ENCODE measurements at places on chromosomes 16 and 17.
A peak's percentile ranks its signal among the peaks of the same experiment; 100 is the strongest.

GRCh38 chr17:80251966-80252365 lies 8.7 kb upstream of the RNF213 start:
- peak overlapping the region; percentile 6 for H3K27ac ChIP-seq
- H3K36me3 ChIP-seq, result no peaks in the 10 kb centered on the region
- no peak for DNase-seq

- 0 out of 2 replicates have a peak, but pooled peaks cover 3% of the 10 kb centered on the region for H3K36me3 ChIP-seq
- H3K27me3 ChIP-seq, result no peaks in the 10 kb centered on the region
- H3K4me1 ChIP-seq, result no peaks in the 10 kb centered on the region
Observed at GRCh38 chr17:82889496-82890338, 49.9 kb upstream of the ZNF750 start.

- DNase-seq, result no peak
- H3K27me3 ChIP-seq, result no peaks in the 10 kb centered on the region
- H3K27ac ChIP-seq, result no peak overlapping the region
Observed at GRCh38 chr16:80759419-80760162, 44.8 kb downstream of the CDYL2 start.

DNA sequence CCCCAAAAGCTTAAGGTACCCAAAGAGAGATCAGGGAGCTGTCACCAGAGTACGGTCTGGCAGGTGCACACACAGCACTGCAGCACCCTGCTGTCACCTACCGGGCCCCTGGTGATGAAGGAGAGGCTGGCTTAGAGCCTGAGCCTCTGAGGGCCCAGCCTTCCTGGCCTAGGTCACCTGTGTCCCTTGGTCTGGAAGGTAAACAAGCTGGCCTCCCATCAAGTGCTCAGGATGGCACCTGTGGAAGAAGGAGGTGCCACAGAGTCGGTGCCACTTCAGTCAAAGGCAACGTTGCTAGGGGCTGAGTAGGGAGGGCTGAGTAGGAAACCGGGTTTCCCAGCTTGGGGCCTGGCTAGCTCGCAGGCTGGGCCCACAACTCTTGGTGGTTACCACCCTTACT lies 70.7 kb downstream of the COG7 start:
- H3K36me3 ChIP-seq, result no peaks in the 10 kb centered on the region
- 0 out of 2 replicates have a peak, but pooled peaks cover 4% of the 10 kb centered on the region for H3K4me1 ChIP-seq
- H3K4me3 ChIP-seq, result no peak overlapping the region
- H3K27me3 ChIP-seq, result no peaks in the 10 kb centered on the region
- H3K27ac ChIP-seq, result no peak overlapping the region

DNA sequence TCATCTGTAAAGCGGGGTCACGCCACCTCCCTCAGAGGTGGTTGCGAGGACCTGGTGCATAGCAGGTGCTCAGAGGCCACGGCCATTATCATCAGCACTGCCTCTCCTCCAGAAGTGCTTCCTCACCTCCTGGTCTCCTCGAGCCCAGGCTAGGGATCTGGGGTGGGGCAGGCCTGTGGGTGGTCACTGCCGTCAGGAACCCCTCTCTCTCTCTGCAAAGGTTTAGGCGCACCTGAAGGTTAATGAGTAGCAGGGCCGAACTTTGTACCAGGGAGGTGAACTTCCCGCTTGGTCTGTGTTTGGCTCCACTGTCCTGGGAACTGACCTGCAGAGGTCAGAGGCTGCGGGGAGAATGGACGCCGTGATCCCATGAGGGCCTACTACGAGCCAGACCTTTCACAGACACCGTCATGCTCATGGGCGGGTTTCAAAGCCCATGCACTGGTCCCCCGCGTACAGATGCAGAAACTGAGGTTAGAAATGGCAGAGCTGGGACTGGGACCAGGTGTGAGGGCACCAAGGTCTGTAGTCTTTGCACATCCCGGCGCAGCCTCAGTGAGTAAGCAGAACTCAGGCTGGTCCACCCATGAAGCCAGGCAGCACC lies 13.8 kb downstream of the JUP start:
- peak overlapping the region; percentile 79 for H3K27ac ChIP-seq
- H3K27me3 ChIP-seq, result no peaks in the 10 kb centered on the region
- H3K4me1 ChIP-seq, result peaks cover 52% of the 10 kb centered on the region
- 0 out of 2 replicates have a peak overlapping the region, but pooled peaks have one; percentile 13 for H3K4me3 ChIP-seq

- peak overlapping the region; percentile 3 for H3K4me3 ChIP-seq
- no peaks in the 10 kb centered on the region for H3K27me3 ChIP-seq
- peak; percentile 10 for DNase-seq
- H3K4me1 ChIP-seq, result peaks cover 42% of the 10 kb centered on the region
- H3K36me3 ChIP-seq, result no peaks in the 10 kb centered on the region
- peak overlapping the region; percentile 27 for H3K27ac ChIP-seq
Observed at GRCh38 chr17:57341611-57342540, 85.6 kb downstream of the MSI2 start.

DNA sequence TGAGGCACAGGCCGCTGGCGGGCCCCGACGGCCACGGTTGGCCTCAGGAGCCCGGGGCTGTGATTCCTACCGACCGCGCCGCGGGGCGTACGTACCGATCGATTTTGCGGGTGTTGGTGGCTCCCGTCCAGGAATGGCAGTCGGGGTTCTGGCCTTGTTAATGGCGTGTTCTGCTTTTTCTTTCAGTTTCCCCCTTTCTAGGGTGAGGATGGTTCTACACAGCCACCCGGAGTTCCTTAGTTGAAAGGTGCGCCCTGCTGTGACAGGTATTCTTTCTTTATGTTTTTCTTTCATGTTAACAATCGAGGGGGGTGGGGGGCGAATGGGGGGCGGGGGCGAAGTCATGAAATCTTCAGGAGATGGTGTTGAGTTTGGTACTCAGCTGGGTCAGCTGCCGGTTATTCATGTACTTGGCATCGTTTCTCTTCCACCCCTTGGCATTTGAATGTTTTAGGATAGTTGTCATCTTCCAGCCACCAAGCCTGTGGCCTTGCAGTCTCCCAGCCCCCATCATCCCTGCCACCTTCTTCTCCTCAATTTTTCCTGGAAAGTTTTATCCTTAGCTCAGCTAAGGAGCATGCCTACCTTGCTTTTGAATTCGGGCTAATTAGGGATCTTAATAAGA lies 802 bp downstream of the CYLD start:
- H3K4me1 ChIP-seq, result peaks cover 30% of the 10 kb centered on the region
- no peak overlapping the region for H3K27ac ChIP-seq
- H3K36me3 ChIP-seq, result no peaks in the 10 kb centered on the region
- H3K27me3 ChIP-seq, result no peaks in the 10 kb centered on the region

DNA sequence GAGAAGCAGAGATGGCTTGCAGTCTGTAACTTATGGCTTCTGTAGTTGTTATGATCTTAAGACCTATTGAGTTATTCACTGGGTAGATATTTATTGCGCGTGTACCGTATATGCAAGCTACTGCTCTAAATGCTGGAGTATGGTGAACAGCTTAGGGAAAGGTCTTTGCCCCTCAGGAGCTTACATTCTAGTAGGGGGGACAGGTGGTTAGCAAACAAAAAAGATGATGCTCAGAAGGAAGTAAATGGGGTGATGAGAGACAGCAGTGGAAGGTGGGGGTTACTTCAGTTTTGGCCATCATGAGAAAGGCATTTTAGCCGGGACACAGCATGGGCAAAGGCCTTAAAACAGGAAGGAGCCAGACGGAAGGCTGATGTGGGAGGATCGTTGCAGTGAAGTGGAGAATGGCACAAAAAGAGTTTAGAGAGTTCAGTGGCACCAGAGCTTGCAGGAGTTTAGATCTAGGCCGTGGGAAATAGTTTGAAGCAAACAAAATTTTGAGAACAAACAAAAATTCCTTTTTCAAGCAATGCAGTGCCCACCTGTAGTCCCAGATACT lies 2.1 kb downstream of the ARMC7 start:
- no peak overlapping the region for H3K4me3 ChIP-seq
- no peak for DNase-seq
- no peak overlapping the region for H3K27ac ChIP-seq
- peaks cover 10% of the 10 kb centered on the region for H3K4me1 ChIP-seq
- H3K36me3 ChIP-seq, result no peaks in the 10 kb centered on the region

DNA sequence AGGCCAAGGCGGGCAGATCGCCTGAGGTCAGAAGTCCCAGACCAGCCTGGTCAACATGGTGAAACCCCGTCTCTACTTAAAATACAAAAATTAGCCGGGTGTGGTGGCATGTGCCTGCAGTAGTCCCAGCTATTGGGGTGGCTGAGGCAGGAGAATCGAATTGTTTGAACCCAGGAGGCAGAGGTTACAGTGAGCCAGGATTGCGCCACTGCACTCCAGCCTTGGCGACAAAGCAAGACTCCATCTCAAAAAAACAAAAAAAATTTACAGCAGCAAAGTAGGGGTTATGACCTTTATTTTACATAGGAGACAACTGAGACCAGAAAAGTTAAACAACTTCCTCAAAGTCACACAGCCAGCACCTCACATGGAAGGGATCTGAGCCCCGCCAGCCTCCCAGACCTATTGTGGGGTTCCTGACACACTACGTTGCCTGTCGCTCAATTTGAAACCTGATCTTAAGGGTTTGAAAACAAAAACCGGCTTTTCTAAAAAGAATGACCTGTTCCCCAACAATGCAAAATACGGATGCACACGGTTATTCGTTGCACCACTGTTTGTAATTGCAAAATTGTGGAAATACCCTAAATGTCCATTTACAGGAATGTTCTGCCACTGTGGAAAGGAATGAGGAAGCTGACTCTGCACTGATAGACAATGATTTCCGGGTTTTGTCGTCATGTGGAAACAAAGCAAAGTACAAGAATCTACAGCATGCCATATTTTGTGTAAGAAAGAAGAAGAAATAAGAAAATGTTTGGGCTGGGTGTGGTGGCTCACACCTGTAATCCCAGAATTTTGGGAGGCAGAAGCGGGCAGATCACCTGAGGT lies 77.2 kb downstream of the CNGB1 start:
- no peaks in the 10 kb centered on the region for H3K36me3 ChIP-seq
- peaks cover 7% of the 10 kb centered on the region for H3K4me1 ChIP-seq
- peak; percentile 48 for DNase-seq
- no peak overlapping the region for H3K27ac ChIP-seq

GRCh38 chr16:30977502-30977901 lies 7.5 kb upstream of the HSD3B7 start:
- peaks cover 15% of the 10 kb centered on the region for H3K36me3 ChIP-seq
- no peak overlapping the region for H3K27ac ChIP-seq
- DNase-seq, result peak; percentile 84
